ENCODE measurements at places on chromosomes 13 and 19. TPM values are rescaled to one million over a fixed set of nuclear protein-coding genes. Genes with fewer than 3 reads are reported as not detected.
A peak's percentile ranks its signal among the peaks of the same experiment; 100 is the strongest.

Gene LIPE
- total RNA-seq: 0.17 TPM

- DNase-seq: peak; percentile 62
Observed at GRCh38 chr19:48539503-48540096, 12.4 kb upstream of the SULT2B1 start.

DNA sequence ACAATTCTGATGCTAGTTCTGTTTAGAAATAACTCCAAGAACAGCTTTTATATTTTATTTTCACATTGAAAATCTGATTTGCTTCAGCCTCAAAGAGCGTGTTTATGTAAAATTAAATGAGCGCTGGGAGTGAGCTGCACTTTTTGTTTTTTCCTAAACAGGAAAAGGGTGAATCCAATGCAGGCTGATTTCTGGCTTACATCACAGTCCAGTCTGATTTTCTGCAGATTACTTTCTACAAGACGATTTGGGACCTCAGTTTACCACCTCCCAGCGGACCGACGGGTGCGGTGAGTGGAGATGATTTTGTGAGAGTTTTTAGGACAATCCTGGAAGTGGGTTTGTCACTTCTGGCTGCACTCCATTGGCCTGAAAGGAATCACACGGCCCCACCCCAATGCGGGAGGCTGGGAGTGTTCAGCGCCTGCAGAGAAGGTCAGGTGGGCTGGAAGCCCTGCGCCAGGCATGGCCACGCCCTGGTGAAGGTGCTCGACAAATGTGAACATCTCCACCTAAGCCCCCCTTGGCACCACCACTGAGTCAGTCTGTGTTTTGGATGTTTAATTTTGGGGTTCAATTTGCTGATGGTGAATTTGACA lies 90.1 kb downstream of the ANKRD10 start:
- DNase-seq: no peak

- DNase-seq: no peak
Observed at GRCh38 chr13:67168384-67168783, 61.8 kb downstream of the PCDH9 start.

Gene CTXN1
- 10.1 TPM for total RNA-seq

GRCh38 chr19:44878120-44878865 lies 12.8 kb upstream of the TOMM40 start:
- no peak for DNase-seq

GRCh38 chr19:3617463-3617862 lies 9.1 kb downstream of the CACTIN start:
- no peak for DNase-seq

Gene EFNB2
- total RNA-seq: 32.2 TPM

- no peak for DNase-seq
Observed at GRCh38 chr19:51794885-51795490, at the start of gene FPR3. Gene FPR3, plus strand, starts transcription at chr19:51795157. Its CDS starts 28,592 bp downstream, at chr19:51823749.

- DNase-seq: no peak
Observed at GRCh38 chr19:4098493-4098892, 25.4 kb downstream of the MAP2K2 start.

DNA sequence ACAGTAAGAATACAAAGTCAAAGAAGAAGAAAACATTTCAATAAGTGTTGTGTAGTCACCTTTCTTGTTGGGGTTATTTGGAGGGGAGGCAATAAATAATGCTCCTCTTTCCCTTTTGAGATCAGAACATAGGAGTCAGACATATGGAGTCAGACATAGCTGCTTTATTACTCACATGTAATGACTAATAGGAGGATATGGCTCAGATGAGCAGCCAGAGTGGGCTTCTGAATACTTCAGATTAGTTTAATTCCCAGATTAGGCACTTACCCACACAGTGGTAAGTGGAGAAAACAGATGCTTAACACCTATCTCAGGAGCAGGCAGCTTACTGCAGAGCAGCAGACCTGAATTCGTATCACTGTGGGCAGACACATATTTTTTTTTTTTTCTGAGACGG lies 31.7 kb upstream of the C1QTNF9B start:
- DNase-seq: peak; percentile 58

All from M059J (cell line).